ENCODE measurements at places on chromosomes 1 and 21. TPM values are rescaled to one million over a fixed set of nuclear protein-coding genes. Genes with fewer than 3 reads are reported as not detected.

GRCh38 chr1:226873771-226874578 is 3.6 kb downstream of the PSEN2 start:
- no peak overlapping the region for H3K27ac ChIP-seq
- no peak overlapping the region for H3K4me3 ChIP-seq
- no peak for DNase-seq
- peaks cover 6% of the 10 kb centered on the region for H3K36me3 ChIP-seq

- DNase-seq: no peak
- peaks cover 25% of the 10 kb centered on the region for H3K27me3 ChIP-seq
- H3K4me3 ChIP-seq: no peak overlapping the region
- peaks cover 2% of the 10 kb centered on the region for H3K4me1 ChIP-seq
- H3K36me3 ChIP-seq: no peaks in the 10 kb centered on the region
These were observed 102.0 kb upstream of the COA6 start for GRCh38 chr1:234271243-234271606.

DNA sequence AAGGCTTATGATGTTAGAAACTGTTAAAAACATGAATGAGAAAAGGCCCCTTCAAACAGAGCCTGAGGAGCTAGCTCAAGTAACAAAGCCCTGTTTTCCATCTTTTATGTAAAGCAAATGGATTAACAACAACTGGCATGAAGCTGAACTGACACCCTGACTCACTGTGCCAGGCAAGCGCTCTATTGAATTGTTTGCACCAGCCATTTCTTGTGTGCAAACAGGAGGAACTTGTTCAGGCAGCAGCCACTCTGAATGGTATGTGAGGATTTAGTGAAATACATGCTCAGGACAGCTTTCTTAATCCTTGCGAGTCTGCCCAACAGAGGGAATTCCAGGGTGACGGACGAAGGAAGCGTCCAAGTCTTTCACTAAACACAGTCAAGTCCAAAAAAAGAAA is 291.1 kb upstream of the ADGRL2 start:
- no peak for DNase-seq
- no peaks in the 10 kb centered on the region for H3K36me3 ChIP-seq
- H3K27me3 ChIP-seq: no peaks in the 10 kb centered on the region
- no peaks in the 10 kb centered on the region for H3K4me1 ChIP-seq

GLRX2 gene
- 42.1 TPM for total RNA-seq

Measured in HepG2 (cell line).